ENCODE measurements at places on chromosomes 5 and 9. TPM values are rescaled to one million over a fixed set of nuclear protein-coding genes. Genes with fewer than 3 reads are reported as not detected.

DNA sequence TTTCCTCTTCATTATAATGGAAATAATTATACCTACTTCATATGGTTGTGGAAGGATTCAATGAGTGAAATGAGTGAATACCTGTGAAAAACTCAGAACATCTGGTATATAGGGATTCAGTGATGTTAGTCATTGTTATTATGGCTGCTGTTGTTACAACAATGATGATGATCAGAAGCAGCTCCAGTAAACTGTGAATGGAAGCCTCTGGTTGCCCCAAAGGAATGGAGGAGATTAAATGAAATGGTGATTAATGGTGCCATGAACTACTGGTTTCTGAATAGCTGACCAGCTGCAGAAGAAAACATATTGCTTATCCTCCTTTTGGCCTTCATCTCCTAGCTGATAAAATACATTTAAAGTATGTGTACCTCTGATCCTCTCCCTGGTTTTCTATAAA is 372.0 kb downstream of the ARHGEF28 start:
- no peaks in the 10 kb centered on the region for H3K4me1 ChIP-seq
- H3K27ac ChIP-seq = no peak overlapping the region
- no peaks in the 10 kb centered on the region for H3K36me3 ChIP-seq
- DNase-seq = no peak
- no peaks in the 10 kb centered on the region for H3K27me3 ChIP-seq
- H3K4me3 ChIP-seq = no peak overlapping the region

GRCh38 chr5:51387884-51388275 is 4.6 kb downstream of the ISL1 start:
- no peaks in the 10 kb centered on the region for H3K4me1 ChIP-seq
- no peak for DNase-seq
- H3K4me3 ChIP-seq = no peak overlapping the region

PCDHA10 gene
- polyA plus RNA-seq = 1.7 TPM

DNA sequence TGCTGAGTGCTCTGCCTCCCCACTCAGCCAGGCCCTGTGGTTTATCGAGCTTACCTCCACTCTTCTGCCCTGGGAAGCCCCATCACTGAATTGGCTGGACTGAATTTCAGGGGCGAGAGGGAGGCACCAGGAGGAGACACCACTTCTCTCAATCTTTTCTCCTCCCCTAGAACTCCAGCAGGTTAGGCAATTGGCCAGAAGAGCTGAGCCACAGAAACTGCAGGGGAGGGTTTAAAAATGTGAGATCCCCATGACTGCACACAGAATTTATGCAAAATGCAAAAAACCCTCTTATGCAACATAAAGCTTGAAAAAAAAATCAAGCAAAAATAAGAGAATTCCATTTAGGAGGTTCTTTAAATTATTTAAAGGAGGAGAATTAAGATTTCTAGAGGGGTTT is 29.9 kb downstream of the TUT7 start:
- no peaks in the 10 kb centered on the region for H3K27me3 ChIP-seq
- no peaks in the 10 kb centered on the region for H3K4me1 ChIP-seq
- no peak overlapping the region for H3K4me3 ChIP-seq
- peaks cover 6% of the 10 kb centered on the region for H3K36me3 ChIP-seq
- DNase-seq = no peak

DNA sequence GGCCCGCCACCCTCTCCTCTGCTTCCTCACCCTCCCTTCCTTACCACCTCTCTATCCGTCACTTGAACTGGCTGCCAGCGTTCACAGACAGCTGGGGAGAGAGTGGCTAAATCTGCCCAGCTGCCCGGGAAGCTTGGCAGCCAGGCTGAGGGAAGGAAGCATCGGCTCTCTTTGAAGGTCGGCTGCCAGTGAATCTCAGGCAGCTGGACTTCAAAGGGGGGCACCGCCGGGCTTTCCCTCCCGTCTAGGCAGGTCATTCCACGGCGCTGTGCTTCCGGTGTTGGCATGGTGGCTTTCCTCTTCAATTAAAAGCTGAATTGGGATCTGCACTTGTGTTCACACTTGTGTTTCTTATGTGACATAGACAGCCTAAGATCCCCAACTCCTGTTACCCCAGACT is 174.0 kb downstream of the GDNF start:
- H3K4me3 ChIP-seq = no peak overlapping the region
- no peak overlapping the region for H3K27ac ChIP-seq
- H3K36me3 ChIP-seq = no peaks in the 10 kb centered on the region
- DNase-seq = peak; percentile 77
- H3K4me1 ChIP-seq = peaks cover 4% of the 10 kb centered on the region
- H3K27me3 ChIP-seq = no peaks in the 10 kb centered on the region

- no peaks in the 10 kb centered on the region for H3K36me3 ChIP-seq
- H3K27ac ChIP-seq = no peak overlapping the region
- DNase-seq = no peak
- peaks cover 2% of the 10 kb centered on the region for H3K4me1 ChIP-seq
Observed at GRCh38 chr5:1012313-1012841, 3.8 kb downstream of the NKD2 start.

- no peaks in the 10 kb centered on the region for H3K36me3 ChIP-seq
- no peaks in the 10 kb centered on the region for H3K27me3 ChIP-seq
- no peak for DNase-seq
- no peak overlapping the region for H3K4me3 ChIP-seq
- no peaks in the 10 kb centered on the region for H3K4me1 ChIP-seq
Observed at GRCh38 chr9:118187408-118187807, 483.2 kb downstream of the TLR4 start.

DNA sequence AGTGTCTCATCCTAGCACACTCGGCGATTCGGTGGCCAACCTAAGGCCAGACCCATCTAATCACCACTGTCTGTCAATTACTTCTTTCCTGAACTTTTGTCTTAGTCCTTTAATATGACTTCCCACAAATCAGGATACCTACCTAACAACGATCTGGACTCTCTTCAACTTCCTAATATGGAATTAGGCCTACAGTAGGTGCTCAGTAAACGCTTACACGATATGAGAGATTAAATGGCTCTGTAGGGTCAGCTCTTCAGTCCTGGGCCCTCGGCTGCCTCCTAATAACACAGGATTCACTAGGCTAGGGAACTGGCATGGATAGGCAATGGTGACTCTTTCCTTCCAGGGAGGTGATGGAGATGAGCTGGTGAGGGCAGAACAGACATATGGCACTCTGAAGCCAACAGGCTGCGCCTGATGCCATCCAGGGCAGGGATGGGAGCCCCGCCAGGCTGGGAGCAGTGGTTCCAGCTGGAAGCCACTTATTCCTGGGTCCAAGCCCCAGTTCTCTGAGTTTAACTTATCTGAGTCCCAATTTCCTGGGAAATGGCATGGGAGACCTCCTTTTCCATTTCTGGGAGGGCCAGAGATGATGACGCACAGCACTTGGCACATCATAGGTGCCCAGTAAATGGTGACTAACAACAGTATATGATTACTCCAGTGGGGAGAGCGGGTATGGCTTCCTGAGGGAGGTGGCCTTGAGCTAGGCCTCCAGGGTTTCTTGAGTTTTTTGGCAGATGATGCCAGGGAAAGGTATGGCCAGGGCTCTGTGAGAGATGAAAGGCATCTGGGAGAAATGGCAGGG is 7.3 kb downstream of the PDGFRB start:
- H3K4me1 ChIP-seq = no peaks in the 10 kb centered on the region
- no peak for DNase-seq
- H3K27me3 ChIP-seq = no peaks in the 10 kb centered on the region
- H3K4me3 ChIP-seq = no peak overlapping the region
- H3K27ac ChIP-seq = peak overlapping the region; percentile 82
- no peaks in the 10 kb centered on the region for H3K36me3 ChIP-seq

DNA sequence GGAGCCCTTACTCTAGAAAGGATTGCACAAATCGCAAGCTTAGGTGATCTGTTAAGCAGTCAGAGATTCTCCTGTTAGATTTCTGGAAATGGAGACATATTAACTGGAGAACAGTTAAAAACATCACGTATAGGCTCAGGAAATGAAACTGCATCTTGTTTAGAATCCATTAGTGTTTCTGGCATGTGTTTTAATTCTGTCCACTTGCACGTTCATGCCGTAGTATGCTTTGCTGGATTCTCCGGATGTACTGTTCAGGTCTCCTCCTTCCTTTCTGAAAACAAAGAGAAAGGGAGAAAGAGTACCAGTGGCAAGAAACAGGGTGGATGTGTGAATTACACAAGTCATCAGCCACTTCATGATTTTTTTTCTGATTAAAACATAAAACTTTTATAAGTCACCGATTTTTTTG is 2.5 kb upstream of the RGMB start:
- H3K4me1 ChIP-seq = peaks cover 21% of the 10 kb centered on the region
- H3K27ac ChIP-seq = peak overlapping the region; percentile 56
- H3K36me3 ChIP-seq = no peaks in the 10 kb centered on the region
- peak overlapping the region; percentile 77 for H3K4me3 ChIP-seq

ACSL6 gene
- 2.1 TPM for polyA plus RNA-seq

TMEM38B gene
- polyA plus RNA-seq = 12.5 TPM

DNA sequence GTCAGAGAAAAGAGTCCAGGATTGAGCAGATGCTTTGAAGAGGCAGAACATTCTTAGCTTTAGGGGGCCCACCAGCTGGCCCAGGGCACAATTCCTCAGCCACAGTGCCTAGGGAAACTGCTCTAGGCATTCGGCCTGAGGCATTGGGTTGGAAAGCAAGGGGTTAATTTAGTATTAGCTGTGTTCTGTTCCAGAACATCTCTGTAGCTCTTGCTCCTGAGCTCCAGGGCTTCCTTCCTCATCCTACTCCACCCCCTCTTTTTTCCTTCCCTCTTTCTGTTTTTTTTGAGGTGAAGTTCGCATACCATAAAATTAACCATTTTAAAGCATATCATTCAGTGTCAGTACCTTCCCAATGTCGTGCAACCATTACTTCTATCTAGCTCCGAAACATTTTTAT is 74.5 kb upstream of the PANK3 start:
- DNase-seq = no peak
- H3K27ac ChIP-seq = no peak overlapping the region
- H3K27me3 ChIP-seq = no peaks in the 10 kb centered on the region
- no peak overlapping the region for H3K4me3 ChIP-seq
- H3K4me1 ChIP-seq = no peaks in the 10 kb centered on the region

GRCh38 chr5:80745490-80745889 is 90.7 kb upstream of the DHFR start:
- no peak overlapping the region for H3K27ac ChIP-seq
- H3K4me3 ChIP-seq = no peak overlapping the region

FGF18 gene
- 0.39 TPM for polyA plus RNA-seq

Measured in kidney (tissue), 22 donors.